Myocyte (in vitro differentiated cells): ENCODE measurements at places on chromosomes 6 and 20. TPM values are rescaled to one million over a fixed set of nuclear protein-coding genes. Genes with fewer than 3 reads are reported as not detected.

DNA sequence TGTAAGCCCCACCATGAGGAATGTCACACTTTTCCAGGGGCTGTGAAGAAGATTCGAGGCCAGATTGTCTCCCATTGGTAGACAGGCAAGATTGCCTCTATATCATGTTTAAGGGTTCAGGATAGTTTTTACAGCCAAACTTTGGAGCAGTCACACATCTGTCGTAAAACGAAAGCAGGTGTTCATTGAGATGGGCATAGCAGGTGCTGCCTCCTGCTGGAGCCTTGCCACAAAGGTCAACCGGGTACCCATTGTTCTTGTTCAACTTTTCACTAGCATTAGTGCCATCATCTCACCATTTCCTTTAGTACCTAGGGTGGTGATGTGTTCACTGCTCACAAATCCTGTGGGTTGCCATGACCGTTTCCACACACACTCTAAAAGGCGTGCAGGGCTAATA is 198.3 kb downstream of the HTR1B start:
- DNase-seq, result no peak

DNA sequence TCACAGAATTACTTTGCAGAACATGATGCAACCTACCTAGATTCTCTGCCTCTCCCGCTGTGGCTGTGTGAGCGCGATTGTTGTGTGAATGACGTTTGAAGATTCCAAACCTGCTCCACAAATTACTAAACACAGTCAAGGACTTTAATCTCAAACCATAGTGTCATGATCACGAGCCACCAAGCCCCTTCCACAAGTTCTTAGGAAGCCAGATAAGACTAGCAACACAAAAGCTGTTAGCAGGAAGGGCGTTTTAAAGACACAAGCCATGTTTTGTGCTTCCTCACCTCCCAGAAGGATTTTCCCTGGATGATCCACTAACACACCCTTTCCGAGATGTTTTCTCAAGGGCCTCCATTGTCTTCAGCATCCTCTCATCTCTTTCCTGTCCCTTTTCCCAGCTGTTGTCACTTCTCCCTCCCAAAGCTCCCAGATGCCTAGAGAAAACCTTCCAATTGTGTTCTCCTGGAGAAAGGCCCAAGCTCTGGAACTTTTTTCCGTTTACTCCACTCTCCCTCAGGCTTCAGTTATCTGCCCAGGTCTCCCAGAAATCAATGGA is 12.8 kb downstream of the OPN5 start:
- DNase-seq, result no peak

DNA sequence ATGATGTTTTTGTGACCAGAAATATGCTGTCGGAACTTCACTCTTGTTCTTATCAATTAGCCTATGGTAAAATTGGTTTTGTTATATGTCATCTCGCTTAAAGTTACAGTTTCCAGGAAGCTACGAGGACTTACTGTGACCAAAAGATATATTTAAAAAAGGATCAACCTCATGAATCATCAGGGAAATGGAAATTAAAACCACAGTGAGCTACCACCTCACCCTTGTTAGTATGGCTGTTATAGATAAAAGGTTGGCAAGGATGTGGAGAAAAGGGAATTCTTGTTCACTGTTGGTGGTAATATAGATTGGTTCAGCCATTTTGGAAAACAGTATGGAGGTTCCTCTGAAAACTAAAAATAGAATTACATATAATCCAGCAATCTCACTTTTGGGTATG is 14.3 kb upstream of the INSM1 start:
- DNase-seq, result no peak

- no peak for DNase-seq
Observed at GRCh38 chr6:139659196-139659595, 284.7 kb upstream of the CITED2 start.

DNA sequence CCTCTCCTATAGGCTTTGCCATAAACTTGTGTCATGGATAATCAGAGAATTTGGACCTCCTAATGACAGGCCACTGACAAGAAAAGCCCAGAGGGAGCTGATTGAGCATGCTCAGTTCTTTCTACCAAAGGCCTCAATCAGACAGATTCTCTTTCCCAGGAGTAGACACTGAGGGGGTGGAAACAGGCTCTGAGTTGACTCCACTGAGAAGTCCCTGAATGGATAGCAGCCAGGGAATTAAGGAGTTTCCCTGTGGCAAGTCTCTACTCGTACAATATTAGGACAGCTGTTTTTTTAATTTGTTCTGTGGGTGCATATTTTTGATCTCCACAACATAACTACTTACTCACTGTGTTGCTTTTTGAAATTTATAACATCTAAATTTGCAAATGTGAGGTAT is 63.3 kb downstream of the SLC16A10 start:
- DNase-seq, result peak; percentile 46

DNA sequence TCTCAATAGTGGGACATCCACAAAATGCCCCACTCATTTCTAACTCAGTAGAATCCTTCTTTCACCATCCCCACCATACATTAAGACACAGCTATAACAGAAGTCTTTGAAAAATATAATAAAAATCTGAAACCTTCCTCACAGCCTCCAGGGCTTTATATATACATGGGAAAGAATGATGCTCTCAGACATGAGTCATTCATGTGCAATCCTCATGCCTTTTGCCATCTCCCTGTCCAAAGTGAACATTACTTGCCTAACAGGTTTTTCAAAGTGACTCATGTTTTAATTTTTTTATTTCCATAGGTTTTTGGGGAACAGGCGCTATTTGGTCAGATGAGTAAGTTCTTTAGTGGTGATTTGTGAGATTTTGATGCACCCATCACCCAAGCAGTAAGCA is 162.7 kb downstream of the RALGAPA2 start:
- no peak for DNase-seq

- DNase-seq, result no peak
Observed at GRCh38 chr6:139549561-139550070, 175.2 kb upstream of the CITED2 start.

- DNase-seq, result no peak
Observed at GRCh38 chr6:1313767-1314503, 2.0 kb downstream of the FOXQ1 start.

The TRIM40 gene
- total RNA-seq, result not detected in 2 replicates

The HLA-DPA1 gene
- total RNA-seq, result 0.27 and 0.68 TPM in 2 replicates

The NEDD9 gene
- total RNA-seq, result 3.4 and 4.5 TPM in 2 replicates
